ENCODE measurements at places on chromosomes 7 and 10. TPM values are rescaled to one million over a fixed set of nuclear protein-coding genes. Genes with fewer than 3 reads are reported as not detected.
A peak's percentile ranks its signal among the peaks of the same experiment; 100 is the strongest.

DNA sequence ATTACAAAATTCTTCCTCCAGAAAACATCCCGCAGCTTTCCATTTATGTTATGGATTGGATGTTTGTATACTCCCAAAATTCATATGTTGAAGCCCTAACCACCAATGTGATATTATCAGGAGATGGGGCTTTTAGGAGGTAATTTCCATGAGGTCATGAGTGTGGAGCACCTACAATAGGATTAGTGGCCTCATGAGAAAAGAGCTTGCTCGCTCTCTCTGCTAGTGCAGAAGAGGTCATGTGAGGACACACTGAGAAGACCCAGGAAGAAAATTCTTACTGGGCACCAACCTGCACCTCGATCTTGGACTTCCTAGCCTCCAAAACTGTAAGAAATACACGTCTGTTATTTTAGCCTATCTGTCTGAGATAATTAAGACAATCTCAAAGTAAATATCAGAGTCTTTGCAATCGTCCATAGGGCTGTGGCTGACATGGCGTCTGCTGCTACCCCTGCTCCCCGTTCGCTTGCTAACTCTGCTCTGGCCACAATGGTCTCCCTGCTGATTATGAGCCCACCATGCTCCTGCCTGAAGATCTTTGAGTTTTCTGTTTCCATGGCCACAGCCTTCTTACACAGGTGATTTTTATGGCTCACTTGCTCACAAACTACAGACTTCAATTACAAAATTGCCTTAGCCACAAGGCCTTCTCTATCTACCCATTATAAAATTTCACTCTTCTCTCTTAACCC lies 333.3 kb downstream of the CACNA2D1 start:
- DNase-seq = no peak

MAD1L1 gene
- polyA plus RNA-seq = 63.1 TPM

DNA sequence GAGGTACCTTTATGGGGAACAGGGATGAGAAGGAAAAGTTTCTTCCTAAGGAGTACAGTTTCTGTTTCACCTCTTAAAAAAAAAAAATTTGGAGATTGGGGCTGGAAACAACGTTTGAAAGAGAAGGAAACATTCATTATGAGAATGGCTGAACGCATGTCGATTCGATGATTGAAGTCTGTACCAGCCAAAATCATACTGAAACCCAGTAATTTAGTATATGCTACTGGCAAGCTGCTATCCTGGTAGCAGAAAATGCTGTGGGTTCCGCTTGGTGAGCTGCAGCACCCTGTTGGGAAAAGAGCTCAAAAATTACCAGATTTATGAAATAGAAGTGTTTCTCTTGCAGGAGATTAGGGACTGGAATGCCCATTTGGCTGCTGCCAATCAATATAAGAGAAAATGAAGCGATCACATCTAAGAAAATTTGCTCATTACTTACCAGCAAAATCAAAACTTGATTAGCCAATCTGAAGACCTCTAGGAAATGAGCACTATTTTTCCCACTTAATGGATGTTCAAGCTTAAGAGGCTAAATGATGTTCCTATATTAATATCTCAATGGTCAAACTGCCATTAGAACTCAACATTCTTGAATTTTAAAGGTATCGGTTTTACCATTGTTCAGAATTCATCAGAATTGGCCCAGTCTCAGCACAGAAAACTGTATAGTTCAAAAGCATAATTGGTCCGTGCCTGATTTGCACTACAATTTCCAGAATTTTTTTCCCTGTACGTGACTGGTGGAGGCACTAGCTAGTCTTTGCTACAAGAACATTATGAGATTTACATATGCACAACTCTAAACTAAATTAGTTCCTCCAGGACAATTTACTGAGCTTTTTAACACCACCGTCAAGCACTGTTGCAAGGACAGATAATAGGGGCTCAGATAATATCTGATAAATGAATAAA lies 1.2 kb upstream of the ITGB1 start:
- DNase-seq = no peak

GRCh38 chr10:122316224-122316884 lies 45.3 kb downstream of the BTBD16 start:
- no peak for DNase-seq

DNA sequence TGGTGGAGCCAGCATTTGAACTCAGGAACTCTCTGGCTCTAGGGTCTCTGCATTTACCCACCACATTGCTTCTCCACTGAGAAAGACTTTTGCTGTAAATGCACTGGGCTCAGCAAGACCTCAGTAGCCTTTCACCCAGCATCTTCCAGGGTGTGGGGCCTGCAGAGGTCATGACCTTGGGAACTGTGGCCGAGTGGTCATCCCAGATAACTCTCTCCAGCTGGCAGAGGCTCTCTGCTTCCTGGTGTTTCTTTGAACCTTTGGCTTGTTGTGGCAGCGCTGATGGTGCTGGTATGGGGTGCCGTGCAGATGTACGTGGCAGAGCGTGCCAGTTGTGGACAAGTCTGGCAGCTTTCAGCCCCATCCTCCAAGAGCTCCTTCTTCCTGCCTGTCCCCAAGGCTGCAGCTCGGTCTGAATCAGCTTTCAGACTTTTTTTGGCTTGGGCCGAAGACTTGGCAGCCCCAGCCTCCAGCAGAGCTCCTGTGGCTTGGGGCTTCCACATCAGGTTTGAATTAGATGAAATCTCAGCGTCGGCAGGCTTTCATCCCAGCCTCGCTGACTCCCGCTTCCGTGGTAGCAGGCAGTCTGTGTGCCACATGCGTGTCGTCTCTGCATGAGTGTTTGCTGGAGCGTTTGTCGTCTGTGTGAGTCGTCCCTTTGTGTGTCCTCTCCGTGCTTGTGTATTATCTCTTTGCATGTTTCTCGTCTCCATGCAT lies 21.5 kb downstream of the ADAMTS14 start:
- DNase-seq = peak; percentile 22

GPR158 gene
- 1.9 TPM for polyA plus RNA-seq

GRCh38 chr7:151174246-151175046 lies 7.0 kb upstream of the GBX1 start:
- peak; percentile 83 for DNase-seq

DNA sequence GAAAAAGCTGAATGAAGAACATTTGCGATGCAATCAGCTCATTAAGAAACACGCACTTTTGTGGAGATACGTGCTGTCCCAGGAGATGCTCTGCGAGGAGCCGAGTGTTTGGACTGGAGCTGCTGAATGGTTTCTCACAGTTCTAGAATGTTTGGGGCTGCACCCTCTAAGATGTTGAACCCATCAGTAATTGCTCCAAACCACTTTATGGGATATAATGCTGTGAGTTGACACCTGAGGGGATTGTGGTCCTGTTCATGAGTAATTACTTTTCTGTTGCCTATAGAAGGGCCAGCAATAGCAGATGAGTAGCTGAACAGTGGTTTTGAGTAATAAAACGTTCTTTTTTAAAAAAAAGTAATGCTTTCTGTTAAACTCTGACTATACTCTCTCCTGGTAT lies 63.1 kb downstream of the IKZF1 start:
- no peak for DNase-seq

GRCh38 chr10:118730756-118731456 lies 23.9 kb downstream of the CACUL1 start:
- no peak for DNase-seq

CWF19L1 gene
- polyA plus RNA-seq = 34.8 TPM

DNA sequence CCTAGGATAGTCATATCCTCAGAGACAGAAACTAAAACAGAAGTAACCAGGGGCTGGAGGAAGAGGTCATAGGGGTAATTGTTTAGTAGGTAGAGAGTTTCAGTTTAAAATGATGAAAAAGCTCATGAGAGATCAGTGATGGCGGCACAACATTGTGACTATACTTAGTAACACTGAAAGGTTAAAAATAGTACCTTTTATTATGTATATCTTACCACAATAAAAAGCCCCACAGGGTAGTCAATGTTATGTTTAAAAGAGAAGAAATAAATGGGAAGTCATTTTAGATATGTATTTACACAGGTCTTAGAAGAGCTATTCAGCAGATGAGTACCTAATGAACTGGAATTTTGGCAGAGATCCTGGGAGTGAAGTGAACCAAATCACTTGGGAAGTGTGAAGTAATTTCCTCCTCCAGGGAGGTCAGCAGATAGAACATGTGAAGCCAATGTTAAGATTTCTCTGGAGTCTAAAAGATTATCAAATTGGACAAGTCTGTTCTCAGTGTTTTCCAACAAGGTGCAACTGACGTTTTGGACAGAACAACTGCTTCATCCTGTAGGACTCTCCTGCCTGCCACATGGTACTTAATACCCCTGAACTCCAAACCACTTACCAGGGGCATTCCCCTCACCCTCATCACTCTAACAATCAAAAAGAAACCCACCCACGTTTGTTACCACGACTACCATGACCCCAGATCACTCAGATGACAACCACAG lies 6.4 kb downstream of the CDCA7L start:
- no peak for DNase-seq

GRCh38 chr10:52258799-52259425 lies 55.2 kb upstream of the DKK1 start:
- DNase-seq = no peak

DNA sequence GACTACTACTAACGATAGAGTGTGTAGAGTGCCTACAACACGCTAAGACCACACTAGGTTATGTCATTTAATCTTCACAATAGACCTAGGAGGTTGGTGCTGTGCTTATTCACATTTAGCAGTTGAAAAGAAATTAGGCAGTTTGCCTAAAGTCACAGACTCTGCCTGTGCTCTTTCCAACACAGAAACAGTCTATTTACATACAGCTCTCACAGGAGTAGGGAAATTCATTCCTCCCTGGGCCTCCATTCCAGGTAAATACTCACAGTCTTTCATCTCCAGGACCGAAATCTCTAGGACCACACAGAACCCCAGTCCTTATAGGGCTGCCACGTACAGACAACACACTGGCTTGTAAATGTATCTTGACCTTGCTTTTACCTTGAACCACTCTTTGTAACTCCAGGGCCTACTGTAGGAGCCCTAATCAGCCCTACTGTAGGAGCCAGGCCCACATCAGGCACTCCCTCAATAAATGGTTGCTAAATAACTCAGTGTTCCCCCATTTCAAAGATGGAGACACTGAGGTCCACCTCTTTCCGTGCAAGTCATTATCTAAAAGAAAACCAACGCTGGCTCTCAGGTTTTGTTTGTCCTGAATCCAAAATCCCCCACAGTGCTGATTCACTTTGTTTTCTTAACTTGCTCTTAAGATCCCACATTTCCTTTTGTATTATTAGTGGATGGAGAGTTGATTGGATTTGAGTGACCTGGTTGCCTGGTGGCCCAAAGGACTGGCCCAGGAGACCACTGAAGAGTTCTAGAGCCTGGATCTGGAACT lies 146.9 kb downstream of the KCNMA1 start:
- no peak for DNase-seq

MEST gene
- 65.2 TPM for polyA plus RNA-seq

FBXW4 gene
- 49.0 TPM for polyA plus RNA-seq

GRCh38 chr10:46254467-46254866 lies 32.3 kb upstream of the ANTXRL start:
- DNase-seq = no peak

DNA sequence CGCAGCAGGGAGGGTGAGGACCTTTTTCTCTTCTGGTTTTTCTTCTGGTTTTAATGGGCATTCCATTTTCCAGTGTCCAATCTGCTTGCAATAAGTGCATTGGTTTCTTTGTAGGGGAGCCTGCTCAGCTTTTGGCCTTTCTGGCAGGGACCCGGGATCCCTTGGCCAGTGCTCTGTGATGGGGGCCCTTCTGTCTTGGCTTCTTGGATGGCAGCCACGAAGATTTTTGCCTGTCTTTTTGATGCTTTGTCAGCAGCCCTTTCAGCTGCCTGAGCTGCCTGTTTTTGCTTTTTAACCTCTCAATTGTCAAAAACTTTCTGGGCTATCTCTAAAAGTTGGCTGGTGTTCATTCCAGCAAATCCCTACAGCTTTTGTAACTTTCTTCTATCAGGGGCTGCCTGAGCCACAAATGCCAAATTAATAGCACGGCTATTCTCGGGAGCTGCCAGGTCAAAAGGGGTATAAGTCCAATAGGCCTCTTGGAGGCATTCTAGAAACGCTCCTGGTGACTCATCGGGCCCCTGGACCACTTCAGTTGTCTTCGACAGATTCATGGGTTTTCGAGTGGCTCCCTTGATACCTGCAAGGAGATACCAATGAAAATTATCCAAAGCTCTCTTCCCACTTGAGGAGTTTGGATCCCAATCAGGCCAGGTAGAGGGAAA lies 179.9 kb upstream of the MBL2 start:
- DNase-seq = no peak

UNCX gene
- polyA plus RNA-seq = not detected

DNA sequence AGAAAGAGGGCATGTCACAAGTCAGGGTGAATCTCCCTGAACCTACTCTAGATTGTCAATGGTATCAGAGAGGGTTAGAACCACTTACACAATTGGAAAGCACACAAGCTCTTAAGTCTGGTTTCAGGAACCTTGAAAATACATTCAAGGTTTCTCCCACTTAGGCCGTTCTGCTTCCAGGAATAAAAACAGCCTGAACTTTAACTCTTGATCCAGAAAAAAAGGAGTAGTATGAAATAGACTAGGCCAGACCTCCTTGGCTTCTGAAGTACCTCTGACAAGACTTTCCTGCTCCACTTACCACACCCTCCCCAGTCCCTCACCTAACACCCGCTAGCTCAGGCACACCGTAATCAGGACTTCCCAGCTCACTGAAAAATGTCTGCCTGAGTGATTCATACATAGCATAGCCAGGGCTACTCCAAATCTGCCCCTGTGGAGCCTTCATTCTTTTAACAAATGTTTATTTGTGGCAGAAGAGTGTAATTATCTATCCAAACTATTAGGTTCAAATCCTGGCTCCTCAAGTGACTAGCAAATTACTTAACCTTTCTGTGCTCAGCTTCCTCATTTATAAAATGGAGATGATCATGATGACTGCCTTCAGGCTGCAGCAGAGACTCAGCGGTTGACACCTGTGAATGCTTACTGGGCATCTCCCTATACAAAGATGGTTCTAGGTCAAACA lies 30.3 kb upstream of the IL6 start:
- no peak for DNase-seq

DGKI gene
- polyA plus RNA-seq = 6.6 TPM

DNA sequence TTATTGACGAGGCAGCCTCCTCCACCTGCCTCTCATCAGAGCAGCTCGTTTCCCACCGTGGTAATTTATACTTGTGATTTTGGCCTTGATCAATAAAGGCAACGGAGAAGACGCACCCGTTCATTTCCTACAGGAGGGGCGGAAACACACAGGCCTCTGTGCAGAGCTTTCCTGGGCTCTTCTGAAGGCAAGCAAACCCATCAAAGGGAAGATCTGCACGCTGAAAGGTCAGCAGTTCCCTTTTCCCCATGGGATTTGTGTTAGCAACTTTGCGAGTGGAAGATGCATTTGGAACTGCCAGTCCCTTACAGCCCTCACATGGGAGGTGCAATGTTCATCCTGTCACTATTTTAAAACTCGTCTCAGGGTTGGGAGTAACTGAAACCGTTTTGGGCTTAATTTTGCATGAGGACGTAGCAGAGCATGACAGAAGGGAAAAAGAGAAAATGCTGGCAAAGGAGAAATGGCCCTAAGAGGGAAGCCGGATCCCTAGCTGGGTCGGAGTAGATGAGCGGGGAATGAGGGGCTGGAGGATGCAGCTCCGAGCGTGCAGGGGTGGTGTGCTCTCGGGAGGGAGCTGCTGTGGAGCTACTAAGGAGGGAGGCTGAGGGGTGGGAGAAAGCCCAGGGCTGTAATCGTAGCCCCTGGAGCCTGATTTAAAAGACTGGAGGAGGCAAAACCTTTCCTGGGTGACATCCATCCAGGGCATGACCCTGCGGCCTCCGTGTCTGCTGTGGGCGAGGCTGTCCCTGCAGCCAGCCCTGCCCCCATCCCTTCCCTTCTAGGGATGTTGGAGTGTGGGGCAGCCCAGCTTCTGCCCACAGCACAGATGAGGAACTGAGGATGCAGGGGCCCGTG lies 111.1 kb upstream of the FAM20C start:
- DNase-seq = peak; percentile 6
